Natural killer cell (primary cell): ENCODE measurements at places on chromosomes 7 and 10. TPM values are rescaled to one million over a fixed set of nuclear protein-coding genes. Genes with fewer than 3 reads are reported as not detected.

GRCh38 chr10:84194424-84195043 is at the start of gene CDHR1:
TSS of gene CDHR1 (plus strand) at chr10:84194537. CDS start at chr10:84194761, 224 bp downstream.
- H3K4me1 ChIP-seq = peaks cover 47% of the 10 kb centered on the region
- H3K4me3 ChIP-seq = peak within 1 kb of the TSS; percentile 50
- peak; percentile 70 for DNase-seq
- no peaks in the 10 kb centered on the region for H3K36me3 ChIP-seq
- H3K27ac ChIP-seq = no peak within 1 kb of the TSS

- no peaks in the 10 kb centered on the region for H3K27me3 ChIP-seq
- H3K27ac ChIP-seq = no peak overlapping the region
- no peak for DNase-seq
- H3K4me1 ChIP-seq = no peaks in the 10 kb centered on the region
- no peaks in the 10 kb centered on the region for H3K36me3 ChIP-seq
These were observed 101.0 kb downstream of the DIP2C start for GRCh38 chr10:588246-589165.

The TAS2R41 gene
- total RNA-seq = not detected

- H3K27ac ChIP-seq = no peak within 1 kb of the TSS
- peak within 1 kb of the TSS; percentile 39 for H3K4me3 ChIP-seq
These were observed at the start of gene EPDR1 for GRCh38 chr7:37920305-37920848. TSS of gene EPDR1 (plus strand) at chr7:37920640. CDS start at chr7:37920940, 300 bp downstream.

DNA sequence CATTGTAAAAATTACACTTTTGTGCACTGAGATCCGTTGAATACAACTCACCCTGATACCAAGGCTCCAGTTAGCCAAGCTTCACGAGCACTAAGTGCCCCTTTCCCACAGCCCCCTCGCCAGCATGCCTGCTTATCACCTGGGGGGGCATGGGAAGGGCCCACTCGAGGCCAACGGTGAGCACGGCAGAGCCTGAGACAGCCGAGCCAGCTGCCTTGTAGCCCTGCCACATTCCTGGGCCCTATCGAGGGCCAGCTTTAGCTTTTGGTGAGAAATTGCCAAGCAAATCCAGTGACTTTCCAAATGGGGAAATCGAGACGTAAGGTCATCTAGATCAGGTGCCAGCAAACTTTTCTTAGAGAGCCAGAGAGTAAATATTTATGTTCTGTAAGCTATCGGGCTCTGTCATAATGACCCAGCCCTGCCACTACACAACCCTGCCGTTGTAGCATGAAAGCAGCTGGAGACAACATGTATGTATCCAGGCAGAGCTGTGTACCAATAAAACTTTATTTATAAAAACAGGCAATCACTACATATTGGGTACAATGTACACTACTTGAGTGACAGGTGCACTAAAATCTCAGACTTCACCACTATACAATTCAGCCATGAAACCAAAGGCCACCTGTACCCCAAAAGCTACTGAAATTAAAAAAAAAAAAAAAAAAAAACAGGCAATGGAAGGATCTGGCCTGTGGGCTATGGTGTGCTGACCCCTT is 83.6 kb downstream of the FAM53B start:
- no peak overlapping the region for H3K4me3 ChIP-seq
- peak overlapping the region; percentile 8 for H3K27ac ChIP-seq
- peaks cover 90% of the 10 kb centered on the region for H3K4me1 ChIP-seq

GRCh38 chr7:2978408-2978807 is 65.3 kb downstream of the CARD11 start:
- H3K27ac ChIP-seq = peak overlapping the region; percentile 80
- H3K4me1 ChIP-seq = peaks cover 70% of the 10 kb centered on the region
- no peaks in the 10 kb centered on the region for H3K27me3 ChIP-seq

- H3K27me3 ChIP-seq = no peaks in the 10 kb centered on the region
- DNase-seq = no peak
- peaks cover 31% of the 10 kb centered on the region for H3K36me3 ChIP-seq
- H3K27ac ChIP-seq = no peak overlapping the region
- no peak overlapping the region for H3K4me3 ChIP-seq
These were observed 48.8 kb downstream of the DAGLB start for GRCh38 chr7:6398943-6399342.

DNA sequence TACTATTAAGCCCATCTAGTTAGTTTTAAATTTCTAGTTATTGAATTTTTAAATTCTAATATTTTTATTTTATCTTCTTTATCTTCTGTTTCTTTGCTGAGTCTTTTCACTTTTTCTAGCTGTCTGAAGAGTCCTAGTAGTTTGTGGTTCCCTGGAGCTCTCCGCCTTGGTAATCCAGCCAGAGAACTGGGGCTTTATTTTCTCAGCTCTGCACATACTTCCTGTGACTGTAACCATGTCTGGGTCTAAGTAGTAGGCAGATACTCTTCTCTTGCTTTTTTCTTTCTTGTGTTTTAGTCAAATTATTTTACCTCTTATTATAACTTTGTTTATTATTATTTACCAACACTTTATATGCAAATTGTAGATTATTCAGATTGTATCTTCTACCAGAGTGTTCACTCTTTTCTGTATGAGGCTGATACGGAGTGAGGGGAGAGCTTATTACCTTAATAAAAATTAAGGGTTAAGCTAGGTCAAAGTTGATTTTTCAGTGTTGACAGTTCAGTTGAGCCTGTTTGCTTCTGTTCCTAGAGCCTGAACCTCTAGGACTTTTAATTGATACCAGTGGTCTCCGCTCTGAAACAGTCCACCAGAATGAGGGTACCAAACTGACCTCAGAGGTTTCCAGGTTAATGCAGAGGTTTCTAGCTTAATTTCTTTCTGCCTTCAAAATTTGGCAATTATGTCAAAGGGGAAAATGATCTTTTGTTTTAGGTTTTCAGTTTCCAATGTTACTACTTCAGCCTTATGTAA is 155.4 kb downstream of the ADK start:
- H3K27ac ChIP-seq = no peak overlapping the region
- no peaks in the 10 kb centered on the region for H3K4me1 ChIP-seq
- H3K36me3 ChIP-seq = no peaks in the 10 kb centered on the region

The ZPBP gene
- not detected for total RNA-seq

The NPC1L1 gene
- 0.10 TPM for total RNA-seq

DNA sequence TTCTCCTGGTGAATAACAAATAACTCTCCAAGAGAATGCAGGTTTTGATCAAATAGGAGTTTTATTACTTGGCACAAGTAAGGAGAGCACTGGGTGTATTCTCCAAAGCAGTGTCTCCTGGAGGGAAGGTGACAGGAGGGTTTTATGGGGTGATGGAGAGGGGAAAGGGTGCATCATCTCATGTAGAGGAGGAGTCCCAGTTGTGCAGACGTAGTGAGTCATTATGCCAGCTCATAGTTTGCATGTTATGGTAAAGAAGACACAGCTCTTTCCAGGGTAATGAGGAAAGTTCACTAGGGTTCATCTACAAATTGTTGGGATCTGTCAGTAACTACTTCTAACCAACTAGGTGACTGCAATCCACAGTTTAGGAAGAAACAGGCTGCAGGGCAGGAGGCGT is 347.9 kb upstream of the MEOX2 start:
- H3K36me3 ChIP-seq = no peaks in the 10 kb centered on the region
- H3K27me3 ChIP-seq = no peaks in the 10 kb centered on the region
- H3K4me1 ChIP-seq = no peaks in the 10 kb centered on the region
- no peak overlapping the region for H3K27ac ChIP-seq

DNA sequence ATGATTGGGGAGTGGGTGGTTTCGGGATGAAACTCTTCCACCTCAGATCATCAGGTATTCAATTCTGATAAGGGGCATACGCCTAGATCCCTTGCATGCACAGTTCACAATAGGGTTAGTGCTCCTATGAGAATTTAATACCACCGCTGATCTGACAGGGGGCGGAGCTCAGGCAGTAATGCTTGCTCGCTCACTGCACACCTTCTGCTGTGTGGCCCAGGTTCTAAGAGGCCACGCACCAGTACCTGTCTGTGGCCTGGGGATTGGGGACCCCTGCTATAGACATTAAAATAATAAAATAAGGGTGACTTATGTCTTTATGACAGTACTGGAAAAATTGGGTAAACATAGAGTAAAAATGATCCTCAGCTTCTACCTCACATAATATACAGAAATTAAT is 66.1 kb downstream of the SAMD9 start:
- DNase-seq = no peak
- H3K27ac ChIP-seq = no peak overlapping the region
- no peaks in the 10 kb centered on the region for H3K27me3 ChIP-seq
- no peaks in the 10 kb centered on the region for H3K4me1 ChIP-seq
- no peak overlapping the region for H3K4me3 ChIP-seq

GRCh38 chr10:8133146-8133545 is 78.7 kb downstream of the GATA3 start:
- H3K36me3 ChIP-seq = no peaks in the 10 kb centered on the region
- H3K4me1 ChIP-seq = peaks cover 10% of the 10 kb centered on the region
- peaks cover 2% of the 10 kb centered on the region for H3K27me3 ChIP-seq
- no peak overlapping the region for H3K27ac ChIP-seq
- H3K4me3 ChIP-seq = no peak overlapping the region

GRCh38 chr7:90654718-90655427 is 58.8 kb downstream of the CDK14 start:
- no peak overlapping the region for H3K27ac ChIP-seq
- H3K36me3 ChIP-seq = no peaks in the 10 kb centered on the region
- H3K27me3 ChIP-seq = no peaks in the 10 kb centered on the region
- no peaks in the 10 kb centered on the region for H3K4me1 ChIP-seq

DNA sequence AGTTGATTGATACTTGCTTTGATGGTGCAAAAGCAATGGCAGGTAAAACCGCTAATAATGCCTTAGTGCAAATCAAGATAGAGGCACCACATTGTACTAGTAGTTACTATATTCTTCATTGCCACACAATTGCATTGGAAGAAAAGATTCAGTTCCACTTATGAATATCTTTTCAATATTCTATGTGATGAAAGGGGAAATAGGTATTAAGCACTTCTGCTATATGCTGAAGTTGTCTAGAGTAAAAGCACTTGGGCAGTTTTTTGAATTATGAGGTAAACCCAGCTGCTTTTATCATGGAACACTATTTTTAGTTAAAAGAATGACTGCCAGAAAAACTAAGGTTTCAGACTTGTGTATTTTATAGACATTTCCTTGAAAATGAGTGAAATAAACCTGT is 15.5 kb downstream of the ENTPD7 start:
- no peak overlapping the region for H3K27ac ChIP-seq
- H3K27me3 ChIP-seq = no peaks in the 10 kb centered on the region
- no peaks in the 10 kb centered on the region for H3K4me1 ChIP-seq
- DNase-seq = no peak
- no peak overlapping the region for H3K4me3 ChIP-seq

DNA sequence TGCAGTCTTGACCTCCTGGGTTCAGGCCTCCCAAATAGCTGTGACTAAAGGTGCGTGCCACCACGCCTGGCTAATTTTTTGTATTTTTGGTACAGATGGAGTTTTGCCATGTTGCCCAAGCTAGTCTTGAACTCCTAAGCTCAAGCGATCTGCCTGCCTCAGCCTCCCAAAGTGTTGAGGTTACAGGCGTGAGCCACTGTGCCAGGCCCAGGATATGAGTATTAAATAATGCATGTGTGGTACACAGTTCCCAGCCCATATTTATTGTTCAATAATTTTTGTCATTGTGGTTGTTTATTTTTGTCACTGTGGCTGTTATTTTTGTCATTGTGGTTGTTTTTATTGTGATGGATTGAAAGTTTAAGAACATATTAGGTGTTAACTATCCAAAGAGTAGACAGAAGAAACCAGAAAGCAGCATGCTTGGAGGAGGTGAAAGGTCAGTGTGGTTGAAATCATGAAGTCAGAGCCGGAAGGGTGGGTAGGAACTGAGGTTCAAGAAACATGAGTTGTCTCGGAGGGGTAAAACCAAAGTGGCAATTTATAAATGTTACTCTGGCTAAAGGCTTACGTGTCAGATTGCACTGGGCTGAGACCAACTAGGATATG is 45.0 kb downstream of the MRC1 start:
- peak overlapping the region; percentile 60 for H3K27ac ChIP-seq
- no peaks in the 10 kb centered on the region for H3K36me3 ChIP-seq
- no peaks in the 10 kb centered on the region for H3K27me3 ChIP-seq

GRCh38 chr10:27663621-27664020 is 82.0 kb downstream of the MKX start:
- no peak for DNase-seq
- no peaks in the 10 kb centered on the region for H3K36me3 ChIP-seq
- H3K27ac ChIP-seq = no peak overlapping the region
- H3K4me3 ChIP-seq = no peak overlapping the region
- H3K27me3 ChIP-seq = peaks cover 3% of the 10 kb centered on the region

DNA sequence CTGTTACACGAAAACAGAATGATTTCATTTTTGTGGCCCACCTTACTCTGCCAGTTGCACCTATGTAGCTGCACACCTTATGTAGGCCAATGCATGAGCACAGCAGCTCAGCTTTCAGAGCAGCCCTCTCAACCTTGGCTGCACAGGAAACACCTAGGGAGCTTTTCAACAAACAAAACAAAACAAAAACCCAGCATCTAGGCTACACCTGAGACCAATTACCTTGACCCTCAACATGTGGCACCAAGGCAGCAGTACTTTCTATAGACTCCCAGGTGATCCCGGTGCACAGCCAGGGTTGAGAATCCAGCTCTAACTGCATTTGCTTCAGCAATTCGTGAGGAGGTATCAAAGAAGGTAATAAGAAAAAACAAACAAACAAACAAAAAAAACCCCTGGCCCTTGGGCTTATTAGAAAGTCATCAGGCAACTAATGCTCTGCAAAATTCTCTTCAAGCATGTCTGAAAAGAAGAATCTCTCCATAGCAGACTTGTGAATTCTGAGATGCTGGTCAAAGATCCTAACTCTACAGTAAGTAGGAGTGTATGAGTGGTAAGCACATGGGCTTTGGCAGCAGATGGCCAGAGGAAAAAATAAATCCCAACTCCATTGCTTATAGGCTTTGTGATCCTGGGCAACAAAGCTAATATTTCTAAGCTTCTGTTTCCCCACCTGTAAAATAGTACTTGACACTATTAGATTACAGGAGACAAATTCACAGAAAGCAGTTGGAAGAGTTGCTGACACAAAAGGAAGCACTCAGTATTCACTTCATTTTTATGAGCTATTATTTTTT is 113.4 kb upstream of the NOBOX start:
- H3K27me3 ChIP-seq = no peaks in the 10 kb centered on the region
- DNase-seq = no peak
- H3K4me3 ChIP-seq = no peak overlapping the region
- no peaks in the 10 kb centered on the region for H3K4me1 ChIP-seq
- no peak overlapping the region for H3K27ac ChIP-seq
- no peaks in the 10 kb centered on the region for H3K36me3 ChIP-seq

DNA sequence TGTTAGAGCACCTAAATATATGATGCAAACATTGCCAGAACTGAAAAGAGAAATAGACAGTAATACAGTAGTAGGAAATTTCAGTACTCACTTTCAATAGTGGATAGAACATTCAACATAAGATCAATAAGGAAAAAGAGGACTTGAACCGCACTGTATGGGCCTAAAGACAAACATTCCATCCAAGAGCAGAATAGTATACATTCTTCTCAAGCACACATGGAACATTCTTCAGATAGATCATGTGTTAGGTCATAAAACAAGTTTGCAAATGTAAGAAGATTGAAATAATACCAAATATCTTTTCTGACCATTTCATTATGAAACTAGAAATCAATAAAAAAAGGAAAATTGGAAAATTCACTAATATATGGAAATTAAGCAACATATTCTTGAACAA is 185.4 kb upstream of the FOXP2 start:
- H3K4me3 ChIP-seq = no peak overlapping the region
- no peaks in the 10 kb centered on the region for H3K27me3 ChIP-seq
- no peak for DNase-seq

- no peak overlapping the region for H3K27ac ChIP-seq
- no peaks in the 10 kb centered on the region for H3K27me3 ChIP-seq
- no peak for DNase-seq
These were observed 52.5 kb downstream of the CSGALNACT2 start for GRCh38 chr10:43190775-43191174.

The ZP3 gene
- total RNA-seq = 12.9 TPM

The SEMA4G gene
- total RNA-seq = 1.7 TPM
